ENCODE measurements at places on chromosomes 12 and 14.

- DNase-seq, result no peak
Measured at GRCh38 chr12:98771811-98772752, 127.0 kb downstream of the APAF1 start.

DNA sequence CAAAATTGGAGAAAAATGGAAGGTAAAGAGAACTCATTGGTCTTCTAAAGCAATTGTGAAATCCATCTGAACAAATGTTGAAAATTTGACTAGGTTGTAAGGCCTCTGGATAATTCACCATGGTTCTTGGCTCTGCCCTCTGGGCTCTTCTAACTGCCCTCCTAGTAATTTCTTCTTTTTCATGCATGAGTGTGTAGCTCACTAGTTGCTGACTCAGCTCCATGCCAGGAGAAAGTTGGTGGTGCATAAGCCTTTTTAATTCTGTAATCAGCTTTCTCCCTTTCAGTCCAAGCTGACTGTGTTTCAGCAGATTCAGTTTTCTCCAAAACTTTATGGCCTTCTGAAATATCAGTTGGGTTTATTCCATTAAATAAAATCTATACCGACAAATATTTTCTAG, 877.8 kb upstream of the ATXN7L3B start:
- no peak for DNase-seq

- no peak for DNase-seq
Measured at GRCh38 chr12:109310247-109311125, 1.4 kb upstream of the FOXN4 start.

- DNase-seq, result no peak
Measured at GRCh38 chr14:74515891-74516412, 22.4 kb downstream of the ISCA2 start.

GRCh38 chr12:75097003-75097402, 112.6 kb downstream of the KCNC2 start:
- no peak for DNase-seq

DNA sequence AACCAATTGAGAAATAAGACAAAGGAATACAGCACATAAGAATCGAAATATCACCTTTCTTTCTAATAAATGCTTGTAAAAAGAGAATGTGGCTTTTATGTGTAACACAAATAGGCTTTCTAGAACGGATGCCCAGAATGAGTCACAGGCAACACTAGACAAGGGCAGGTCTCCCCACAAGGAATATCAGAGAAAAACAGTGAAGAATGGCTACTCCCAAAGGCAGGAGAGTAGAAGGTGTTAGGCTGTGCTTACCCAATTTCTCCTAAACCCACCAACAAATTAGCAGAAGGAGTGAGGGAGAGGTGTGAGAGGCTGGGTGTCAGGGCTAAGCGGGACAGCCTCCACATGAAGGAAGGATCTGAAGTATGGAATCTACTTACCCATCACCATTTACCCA, 55.2 kb downstream of the GALNT4 start:
- DNase-seq, result no peak
